ENCODE measurements at places on chromosomes 7 and 10.

DNA sequence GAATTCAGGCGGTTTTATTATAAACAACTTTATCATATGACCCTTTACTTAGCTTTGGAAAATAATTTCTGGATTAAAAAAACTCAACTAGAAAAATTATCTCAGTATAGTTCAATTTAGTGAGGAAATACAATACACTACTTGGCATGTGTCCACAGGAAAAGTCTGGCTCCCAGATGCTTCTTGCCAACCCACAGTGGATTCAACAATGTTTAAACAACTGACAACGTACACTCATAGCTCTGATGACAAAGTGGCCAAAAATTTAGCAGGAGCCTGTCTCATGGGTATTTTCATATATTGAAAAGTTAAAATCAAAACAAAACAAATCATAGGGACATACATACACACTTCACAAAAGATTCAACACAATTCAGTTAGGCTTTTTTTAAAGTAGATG is 158.8 kb downstream of the SKAP2 start:
- DNase-seq = no peak

DNA sequence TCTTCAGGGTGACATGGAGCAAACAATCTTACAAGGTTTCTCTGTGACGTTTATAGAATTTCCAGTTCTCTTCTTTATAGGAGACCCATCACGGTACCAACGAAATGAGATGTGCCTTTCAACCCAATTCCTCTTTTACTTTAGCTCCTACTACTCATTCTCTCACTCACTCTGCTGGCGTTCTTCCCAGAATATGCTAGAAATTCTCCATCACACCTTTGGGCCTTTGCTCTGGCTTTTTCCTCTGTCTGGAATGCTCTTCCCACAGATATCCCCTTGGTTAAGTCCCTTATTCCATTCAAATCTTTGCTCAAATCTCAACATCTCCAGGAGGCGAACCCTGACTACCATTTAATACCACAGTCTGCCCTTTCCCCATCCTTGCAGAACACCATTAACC is 39.0 kb downstream of the SEMA3C start:
- no peak for DNase-seq

DNA sequence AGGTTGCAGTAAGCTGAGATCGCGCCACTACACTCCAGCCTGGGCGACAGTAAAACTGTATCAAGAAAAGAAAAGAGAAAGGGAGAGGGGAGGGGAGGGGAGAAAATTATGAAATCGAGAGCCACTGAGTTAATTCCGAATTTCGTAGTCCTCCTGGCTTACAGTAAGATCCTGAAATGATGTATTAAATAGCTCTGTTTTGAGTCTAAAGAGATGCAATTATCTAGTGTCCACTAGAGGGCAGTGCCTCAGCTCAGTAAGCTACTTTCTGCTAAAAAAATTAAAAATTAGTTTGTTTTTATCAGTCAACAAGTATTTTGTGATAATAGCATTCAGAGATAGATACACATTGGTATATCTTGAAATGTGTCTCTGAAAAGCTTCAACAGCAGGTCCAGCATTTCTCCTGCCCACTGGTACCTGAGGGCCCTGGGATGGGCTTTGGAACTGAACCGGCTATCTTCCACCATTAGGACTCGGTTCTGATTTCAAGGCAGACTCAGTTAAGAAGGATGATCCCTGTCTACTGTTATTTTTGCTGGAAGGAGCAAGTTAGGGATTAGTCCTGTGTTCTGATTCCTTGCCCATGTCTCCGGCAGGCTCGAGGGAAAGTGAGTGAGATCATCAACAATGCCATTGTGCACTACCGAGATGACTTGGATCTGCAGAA is 19.5 kb downstream of the TSPAN33 start:
- DNase-seq = no peak

DNA sequence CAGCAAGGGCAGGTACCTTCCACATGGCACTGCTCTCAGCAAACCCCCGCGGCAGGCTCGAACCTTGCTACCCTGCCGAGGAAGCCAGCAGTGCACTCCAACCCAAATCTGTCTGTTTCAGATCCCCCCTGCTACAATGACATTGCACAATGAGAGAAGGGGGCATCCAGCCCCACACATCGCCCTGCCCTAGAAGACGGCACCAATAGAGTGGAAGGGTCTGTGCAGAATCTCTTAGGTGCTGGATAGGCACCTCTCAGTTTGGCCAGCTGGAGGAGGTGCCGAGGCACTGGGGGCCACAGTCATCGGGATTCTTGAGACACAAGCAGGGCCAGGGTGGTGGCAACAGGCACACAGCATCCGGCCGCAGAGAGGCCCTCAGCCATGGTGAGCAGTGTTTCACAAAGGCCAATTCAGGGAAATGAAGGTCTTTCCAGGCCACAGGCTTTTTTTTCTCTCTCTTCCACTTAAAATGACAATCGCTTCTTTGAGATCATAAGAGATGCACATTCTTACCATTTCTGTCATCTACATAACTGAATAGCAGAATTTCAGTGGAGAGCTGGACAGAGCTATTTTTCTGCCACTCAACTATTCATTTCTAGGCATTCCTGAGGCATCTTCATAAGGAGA is 281.3 kb downstream of the TNS3 start:
- DNase-seq = no peak

DNA sequence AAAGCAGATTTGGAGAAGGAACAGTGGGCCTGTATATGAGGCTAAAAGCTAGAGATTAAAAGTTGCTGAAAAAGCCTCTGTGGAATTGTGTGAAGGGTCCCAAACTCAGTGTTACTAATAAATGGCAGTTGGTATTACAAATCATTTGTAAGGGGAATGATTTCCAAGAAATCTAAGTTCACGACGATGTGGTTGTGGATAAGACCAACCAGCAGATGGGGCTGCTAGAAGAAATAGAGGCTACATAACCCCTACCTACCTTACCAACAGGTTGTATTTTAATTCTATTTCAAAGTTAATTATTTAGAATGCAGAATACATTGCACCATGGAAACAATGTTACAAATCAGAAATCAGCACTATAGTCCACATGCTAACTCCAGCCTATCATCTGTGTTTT is 377.1 kb downstream of the HPSE2 start:
- DNase-seq = no peak

DNA sequence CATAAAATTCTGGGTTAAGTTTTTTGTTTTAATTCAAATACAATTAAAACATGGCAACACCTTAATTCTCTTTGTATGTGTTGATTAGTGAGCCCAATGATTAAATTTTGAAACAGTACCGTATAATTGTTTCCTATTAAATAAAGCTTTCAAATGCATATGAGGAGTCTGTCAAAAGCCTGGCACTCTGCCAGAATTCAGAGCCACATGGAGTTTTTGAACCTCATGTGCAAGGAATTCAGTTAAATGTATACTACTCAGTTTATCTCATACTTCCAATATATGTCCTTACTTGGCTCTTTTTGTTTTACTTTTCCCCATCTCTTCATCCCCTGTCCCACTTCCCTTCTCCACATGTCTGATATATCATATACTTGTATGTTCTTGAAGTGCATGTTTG is 165.6 kb upstream of the FAM3C start:
- no peak for DNase-seq

DNA sequence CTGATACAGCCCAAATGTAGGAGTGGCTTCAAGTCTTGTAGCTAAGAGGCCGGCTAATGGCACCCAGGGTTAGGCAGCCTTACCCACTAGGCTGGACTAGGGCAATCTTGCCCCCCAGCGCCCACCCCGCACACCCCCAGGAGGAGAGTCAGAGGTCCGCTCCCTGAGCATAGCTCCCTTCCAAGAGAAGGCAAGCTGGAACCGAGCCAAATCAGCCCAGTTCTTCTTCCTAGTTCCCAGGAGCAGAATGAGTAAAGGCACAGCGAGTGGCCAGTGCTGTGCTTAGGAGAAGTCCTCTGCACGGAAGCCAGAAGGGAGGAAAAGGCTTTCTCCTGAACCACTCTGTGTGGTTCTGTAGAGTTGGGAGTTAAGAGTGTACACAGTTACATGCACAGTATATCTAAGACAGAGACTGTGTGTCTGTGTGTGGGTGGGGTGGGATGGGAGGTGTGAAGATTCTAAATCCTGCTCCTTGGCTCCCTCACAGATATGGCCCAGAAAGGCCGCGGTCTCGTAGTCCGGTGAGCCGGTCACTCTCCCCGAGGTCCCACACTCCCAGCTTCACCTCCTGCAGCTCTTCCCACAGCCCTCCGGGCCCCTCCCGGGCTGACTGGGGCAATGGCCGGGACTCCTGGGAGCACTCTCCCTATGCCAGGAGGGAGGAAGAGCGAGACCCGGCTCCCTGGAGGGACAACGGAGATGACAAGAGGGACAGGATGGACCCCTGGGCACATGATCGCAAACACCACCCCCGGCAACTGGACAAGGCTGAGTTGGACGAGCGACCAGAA is 59.7 kb upstream of the PDCD4 start:
- DNase-seq = no peak

DNA sequence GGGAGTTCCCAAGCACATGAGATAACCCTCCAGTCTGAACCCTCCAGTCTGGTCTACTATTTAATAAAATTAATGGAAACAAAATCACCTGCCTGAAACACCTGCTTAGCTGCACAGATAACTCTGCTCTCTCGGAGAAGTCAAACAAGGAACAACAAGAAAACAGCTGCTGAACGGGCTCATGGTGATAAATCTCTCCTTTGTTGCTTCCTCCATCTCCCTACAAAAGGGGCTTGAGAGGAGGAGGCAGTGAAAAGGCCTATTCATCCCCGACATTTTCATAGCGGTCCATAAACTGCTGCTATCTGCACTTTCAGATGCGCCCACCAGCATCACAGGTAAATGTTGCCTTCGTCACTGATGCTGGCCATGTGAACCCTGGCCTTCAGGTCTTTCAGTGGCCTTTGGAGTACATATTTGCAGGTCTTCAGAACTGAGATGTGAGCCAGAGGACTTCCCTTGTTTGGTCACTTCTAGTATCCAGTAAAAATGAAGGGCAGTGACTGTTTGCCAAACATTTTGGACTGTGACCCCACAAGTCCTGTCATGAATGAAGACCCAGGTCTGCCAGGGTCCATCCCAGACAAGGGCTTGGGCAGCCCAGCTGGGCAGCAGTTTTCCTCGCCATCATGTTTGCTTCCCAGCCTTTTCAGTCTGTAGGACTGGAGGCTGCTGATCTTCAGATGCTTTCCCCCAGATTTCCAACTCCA is 15.9 kb downstream of the FKBP6 start:
- no peak for DNase-seq

GRCh38 chr10:45257600-45257999 is 57.8 kb downstream of the OR13A1 start:
- no peak for DNase-seq

GRCh38 chr7:27203964-27204594 is 4.2 kb upstream of the HOXA13 start:
- no peak for DNase-seq

DNA sequence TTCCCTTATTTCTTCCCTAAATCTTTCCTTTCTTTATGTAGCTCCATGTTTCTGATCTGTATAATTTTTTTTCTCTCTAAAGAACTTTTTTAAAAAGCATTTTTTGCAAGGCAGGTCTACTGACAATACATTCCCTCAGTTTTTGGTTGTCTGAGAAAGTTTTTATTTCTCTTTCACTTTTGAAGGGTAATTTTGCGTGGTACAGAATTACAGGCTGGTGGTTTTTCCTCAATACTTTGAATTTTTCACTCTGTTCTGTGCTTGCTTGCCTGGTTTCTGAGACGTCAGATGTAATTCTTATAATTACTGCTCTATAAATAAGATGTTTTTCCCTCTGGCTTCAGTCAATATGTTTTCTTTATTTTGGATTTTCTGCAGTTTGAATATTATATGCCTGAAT is 205.4 kb upstream of the VSTM2A start:
- DNase-seq = no peak

DNA sequence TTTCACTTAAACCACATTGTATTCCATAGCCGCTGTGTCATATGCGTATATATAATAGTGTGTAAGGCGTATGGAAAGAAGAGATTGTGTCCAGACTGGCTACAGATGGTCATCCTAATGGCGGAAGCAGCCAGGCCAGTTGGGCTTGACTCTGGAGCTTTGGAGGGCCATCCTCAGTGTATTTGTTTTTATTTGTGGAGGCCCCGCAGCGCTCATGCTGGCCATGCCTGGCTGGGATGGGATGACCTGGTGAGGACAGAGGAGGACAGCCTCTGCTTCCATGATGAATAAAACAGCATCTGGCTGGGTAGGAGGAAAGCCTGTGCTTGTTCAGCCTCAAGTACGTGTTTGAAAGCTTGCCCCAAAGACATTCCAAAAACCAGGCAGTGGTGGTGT is 220.3 kb downstream of the EBF3 start:
- DNase-seq = no peak

- DNase-seq = no peak
These were observed 6.5 kb downstream of the AKR1B1 start for GRCh38 chr7:134452419-134452838.

GRCh38 chr7:20053334-20054104 is 163.7 kb downstream of the MACC1 start:
- DNase-seq = no peak

DNA sequence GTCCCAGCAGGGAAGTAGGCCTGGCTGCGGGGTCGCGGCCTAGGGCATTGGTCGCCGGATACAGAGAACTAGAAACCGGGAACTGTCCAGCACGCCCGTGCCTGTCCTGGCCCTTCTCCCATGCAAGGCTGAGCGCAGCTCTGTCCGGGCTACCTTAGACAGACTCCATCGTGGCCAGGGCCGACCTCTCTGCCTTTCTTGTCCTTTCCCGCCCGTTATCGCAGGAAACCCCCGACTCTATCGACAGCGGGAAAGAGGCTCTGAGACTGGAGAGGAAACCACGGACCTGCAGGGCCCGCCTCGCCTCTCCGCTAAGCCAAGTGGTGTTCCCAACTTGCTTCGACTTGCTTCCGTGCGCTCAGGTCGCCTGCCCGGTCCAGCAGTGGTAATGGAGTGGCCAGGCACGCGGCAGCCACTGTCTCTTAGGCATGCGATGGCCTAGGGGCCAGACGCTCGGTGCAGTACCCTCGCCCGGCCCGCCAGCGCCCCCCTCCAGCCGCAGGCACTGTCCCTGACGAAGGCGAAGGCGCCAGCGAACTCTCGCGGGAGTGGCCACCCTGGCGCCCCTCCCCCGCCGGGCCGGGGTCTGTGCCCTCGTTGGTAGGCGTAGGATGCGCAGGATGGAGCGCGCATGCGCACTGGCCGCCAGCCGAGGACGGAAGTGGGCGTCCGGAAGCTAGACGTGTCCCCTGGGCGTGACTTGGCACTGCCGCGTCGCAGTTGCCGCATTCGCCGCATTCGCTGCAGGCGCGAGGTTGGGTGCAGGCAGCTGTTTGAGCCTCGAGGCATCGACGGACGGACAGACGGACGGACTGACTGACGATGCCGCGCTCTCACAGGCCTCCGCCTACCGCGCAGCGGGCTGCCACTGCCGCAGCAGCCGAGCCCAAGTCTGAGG is 54.4 kb downstream of the MCMBP start:
- DNase-seq = no peak

DNA sequence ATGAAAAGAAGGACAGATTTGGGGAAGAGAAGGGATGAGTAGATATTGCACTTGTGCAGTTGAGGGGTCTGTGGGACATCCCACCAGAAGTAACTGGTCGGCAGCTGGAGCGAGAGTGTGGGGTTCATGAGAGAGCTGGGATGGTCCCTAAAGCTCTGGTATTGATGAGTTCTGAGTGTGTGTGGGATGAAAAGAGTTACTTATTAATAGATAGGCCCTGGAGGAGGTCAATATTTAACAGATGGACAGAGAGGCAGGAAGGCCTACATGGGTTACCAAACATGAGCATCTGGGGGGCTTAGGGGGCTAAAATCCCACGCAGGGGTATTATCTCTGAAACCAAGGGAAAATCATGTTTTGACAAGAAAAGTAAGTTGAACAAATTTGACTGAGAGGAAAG is 95.7 kb upstream of the SFMBT2 start:
- no peak for DNase-seq

GRCh38 chr7:129676017-129676897 is 64.7 kb downstream of the NRF1 start:
- DNase-seq = no peak

Data from activated CD8-positive, alpha-beta memory T cell treated with anti-CD3 and anti-CD28 coated beads for 48 hours (primary cell).